NCI-H1694 (cell line): ENCODE measurements at places on chromosomes 2 and 18.

- no peak for DNase-seq
Measured at GRCh38 chr18:22320771-22321170, 96.9 kb downstream of the CTAGE1 start.

DNA sequence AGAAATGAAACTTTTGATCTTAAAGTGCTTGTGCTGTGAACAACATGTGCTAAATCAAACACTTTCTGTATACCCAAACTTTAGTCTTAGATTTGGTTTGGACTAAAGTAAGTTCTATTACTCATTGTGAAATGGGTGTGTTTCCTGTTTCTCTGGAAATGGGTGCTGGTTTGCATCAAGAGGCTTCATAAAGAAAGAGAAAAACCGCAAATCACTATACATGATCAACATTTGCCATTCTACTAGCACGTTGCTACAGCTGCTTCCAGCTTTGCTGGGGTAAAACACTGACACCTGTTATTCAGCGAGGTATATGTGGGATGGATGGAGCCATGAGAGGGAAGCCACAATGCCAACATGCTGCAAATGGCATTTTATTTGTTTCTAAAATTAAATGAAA, 547.0 kb upstream of the ACVR2A start:
- DNase-seq: no peak

DNA sequence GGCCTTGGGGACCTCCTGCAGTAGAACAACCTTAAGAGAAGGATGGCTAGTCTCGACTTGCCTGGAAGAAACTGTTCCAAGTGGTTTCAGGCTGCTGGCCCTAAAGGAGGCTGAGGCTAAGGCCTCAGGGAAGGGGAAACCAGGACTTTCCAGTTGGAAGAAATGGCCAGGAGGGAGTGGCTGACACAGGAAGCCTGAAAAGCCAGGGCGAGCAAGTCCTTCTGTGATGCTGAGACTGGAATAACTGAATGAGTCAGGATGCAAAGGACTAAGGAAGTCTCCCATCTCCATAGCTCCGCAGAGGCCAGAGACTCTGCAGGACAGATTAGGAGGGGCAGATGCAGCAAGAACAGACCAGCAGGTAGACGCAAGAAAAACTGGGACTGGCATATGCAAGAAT, 7.4 kb downstream of the HTRA2 start:
- DNase-seq: no peak

GRCh38 chr2:75787532-75788132, 76.9 kb upstream of the GCFC2 start:
- peak; percentile 19 for DNase-seq

- DNase-seq: no peak
Measured at GRCh38 chr2:235025800-235026536, 74.2 kb downstream of the SH3BP4 start.

DNA sequence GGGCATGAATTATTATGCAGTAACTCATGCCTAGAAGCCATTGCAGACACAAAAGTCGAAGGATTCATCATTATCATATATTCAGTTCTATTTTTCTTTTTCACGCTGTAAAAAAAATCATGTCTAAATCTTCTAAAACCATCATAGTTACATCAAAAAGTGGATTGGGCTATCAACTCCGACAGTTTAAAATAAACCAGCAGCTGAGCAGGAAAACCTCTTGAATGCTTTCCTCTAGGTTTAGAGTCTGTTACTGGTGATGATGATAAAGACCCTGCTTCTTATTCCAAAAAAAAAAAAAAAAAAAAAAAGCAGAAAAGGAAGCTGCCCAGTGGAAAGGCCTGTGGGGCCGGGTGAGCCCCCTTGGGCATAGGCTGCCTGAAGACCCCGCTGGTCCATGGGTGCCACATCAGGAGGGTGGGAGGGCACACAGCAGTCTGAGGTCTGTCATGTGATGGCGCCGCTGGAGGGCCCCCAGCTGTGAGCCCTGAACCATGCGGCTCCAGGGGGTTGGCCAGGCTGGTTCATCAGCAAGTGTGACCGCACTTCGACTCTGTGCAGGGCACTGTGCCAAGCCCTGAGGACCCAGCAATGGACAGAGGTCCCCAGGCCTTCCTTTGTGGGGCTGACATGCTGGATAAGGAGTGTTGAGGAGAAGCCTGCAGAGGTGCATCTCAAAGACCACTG, 199.6 kb downstream of the EIPR1 start:
- DNase-seq: no peak

DNA sequence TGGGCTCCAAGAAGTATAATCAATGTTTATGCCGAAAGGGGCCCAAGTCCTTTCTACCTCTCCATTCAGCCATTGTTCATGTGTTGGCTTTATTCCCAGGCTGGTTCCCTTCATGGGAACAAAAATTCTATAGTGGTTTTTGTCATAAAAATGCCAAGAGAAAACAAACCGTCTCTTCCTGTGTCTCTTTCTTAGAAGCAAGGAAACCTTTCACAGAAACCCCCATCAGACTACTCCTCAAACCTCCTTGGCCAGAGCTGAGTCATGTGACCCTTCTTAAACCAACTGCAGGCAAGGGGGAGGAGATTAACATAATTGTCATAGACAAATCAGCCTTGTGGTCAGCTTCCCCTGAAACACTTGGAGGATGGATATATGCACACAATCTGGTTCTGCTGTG, 75.1 kb upstream of the TANK start:
- no peak for DNase-seq

DNA sequence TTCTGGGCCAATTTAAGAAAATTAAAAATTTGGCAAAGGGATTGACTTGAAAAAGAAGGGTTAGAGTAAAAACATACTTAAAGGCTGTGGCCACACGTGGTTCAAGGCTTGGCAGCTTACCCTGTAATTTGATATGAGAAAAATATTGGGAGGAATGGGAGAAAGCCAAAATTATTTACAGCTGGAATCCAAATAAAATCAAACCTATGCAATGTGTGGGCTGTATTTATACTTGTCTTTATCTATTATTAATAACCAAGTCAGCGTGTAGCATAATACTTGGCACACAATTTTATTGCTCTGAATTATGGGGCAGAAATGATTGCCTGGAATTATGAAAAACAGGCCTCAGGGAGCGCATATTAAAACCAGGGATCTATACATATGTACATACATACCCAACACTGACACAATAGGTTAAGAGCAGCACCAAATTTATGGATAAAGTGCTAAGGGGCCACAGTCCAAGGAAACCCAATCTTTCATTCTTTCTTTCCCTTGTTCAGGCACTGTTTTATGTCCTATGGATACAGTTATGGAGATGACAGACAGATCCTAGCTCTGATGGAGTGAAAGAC, 35.6 kb downstream of the FAM124B start:
- peak; percentile 36 for DNase-seq

- DNase-seq: no peak
Measured at GRCh38 chr18:70182548-70182947, 22.9 kb downstream of the RTTN start.

- no peak for DNase-seq
Measured at GRCh38 chr2:42063431-42064171, 15.8 kb downstream of the PKDCC start.

GRCh38 chr2:133026536-133027177, 356.7 kb upstream of the LYPD1 start:
- DNase-seq: no peak

- DNase-seq: no peak
Measured at GRCh38 chr18:4641771-4642368, 186.8 kb upstream of the DLGAP1 start.

- DNase-seq: no peak
Measured at GRCh38 chr18:13260197-13260934, 41.8 kb downstream of the LDLRAD4 start.

GRCh38 chr2:221455214-221455613, 116.9 kb downstream of the EPHA4 start:
- DNase-seq: no peak

DNA sequence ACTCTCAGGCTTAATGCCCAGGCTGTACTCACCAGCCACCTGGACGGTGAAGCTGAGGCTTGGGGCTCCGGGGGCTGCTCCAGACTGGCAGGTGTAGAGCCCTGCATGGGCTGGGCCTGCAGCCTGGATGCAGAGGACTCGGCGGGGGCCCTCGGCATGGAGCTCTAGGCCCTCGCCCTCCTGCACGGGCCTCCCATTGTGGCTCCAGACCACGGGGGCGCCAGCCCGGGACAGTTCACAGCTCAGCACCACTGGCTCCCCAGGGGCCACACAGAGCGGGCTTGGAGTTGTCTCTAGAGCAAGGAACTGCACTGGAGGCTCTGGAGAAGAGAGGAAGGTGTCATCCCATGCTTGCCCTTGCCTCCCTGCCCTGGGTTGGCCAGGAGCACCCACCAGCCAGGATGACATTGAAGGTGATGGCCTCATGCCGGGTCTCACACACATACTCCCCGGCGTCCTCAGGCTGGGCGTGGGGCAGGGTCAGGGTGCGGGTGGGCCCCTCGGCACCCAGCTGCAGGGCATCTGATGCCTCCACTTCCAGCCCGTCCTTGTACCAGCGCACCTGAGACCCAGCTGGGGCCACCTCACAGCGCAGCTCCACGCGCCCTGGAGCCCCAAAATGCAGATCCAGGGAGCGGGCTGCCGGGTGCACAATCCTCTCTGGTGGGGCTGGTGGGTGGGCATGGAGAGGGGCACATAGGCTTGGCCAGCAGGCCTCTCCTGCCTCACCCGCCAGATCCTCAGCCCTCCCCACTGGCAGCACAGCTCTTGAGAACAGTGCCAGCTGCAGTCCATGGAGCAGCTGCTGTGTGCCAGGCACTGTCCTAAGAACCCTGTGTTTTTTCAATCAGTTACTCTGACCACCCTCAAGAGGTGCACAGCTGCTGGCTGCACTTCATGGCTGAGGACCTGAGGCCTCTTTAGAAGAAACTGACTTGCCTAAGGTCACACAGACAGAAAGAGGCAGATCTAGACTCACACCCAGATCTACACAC, 13.3 kb downstream of the OBSL1 start:
- DNase-seq: no peak

DNA sequence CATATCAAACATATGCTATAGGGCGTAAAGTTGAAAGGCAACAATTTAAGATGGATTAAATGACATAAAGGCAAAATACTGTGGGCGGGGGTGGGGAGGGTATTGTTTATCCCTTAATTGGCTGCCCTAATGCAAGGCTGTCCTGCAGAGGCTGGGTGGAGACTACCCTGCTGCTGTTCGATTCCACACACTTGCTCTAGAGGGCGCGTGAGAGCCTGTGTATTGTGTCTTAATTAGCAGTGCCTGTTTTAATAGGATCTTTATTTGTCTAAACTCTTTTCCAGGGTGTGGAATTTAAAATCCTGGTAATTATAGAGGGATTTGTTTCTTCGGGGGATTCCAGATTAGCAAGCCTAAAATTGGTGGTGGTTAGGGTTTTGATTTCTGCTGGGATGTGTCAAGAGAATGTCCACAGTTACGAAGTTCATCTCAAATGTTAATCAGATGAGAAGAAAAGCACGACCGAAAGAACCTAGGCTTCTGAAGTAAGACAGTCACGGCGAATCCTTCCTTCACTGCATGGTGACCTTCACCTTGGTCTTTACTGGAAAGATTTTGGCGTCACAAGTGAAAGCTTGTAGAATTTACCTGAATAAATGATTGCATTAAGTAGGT, 103.5 kb upstream of the MAP3K20 start:
- DNase-seq: peak; percentile 38

GRCh38 chr2:191572319-191572718, 105.6 kb upstream of the NABP1 start:
- DNase-seq: no peak

DNA sequence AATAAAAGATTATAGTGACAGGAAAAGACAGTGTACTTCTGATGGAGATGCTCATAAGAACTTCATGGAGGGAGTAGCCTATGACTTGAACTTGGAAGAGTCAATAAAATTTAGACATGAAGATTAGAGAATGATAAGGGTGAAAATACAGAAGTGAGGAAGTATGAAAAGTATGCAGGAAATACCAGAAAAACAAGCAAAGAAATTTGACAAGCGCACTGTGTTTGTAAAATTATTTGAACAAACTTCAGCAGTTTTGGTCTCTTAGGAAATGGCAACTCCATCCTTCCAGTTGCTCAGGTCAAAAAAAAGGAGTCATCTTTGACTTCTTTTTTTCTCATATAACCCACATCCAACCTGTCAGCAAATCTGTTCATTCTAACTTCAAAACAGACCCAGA, 864.0 kb upstream of the ZEB2 start:
- DNase-seq: no peak

GRCh38 chr18:2618009-2618408, 37.5 kb upstream of the SMCHD1 start:
- no peak for DNase-seq

DNA sequence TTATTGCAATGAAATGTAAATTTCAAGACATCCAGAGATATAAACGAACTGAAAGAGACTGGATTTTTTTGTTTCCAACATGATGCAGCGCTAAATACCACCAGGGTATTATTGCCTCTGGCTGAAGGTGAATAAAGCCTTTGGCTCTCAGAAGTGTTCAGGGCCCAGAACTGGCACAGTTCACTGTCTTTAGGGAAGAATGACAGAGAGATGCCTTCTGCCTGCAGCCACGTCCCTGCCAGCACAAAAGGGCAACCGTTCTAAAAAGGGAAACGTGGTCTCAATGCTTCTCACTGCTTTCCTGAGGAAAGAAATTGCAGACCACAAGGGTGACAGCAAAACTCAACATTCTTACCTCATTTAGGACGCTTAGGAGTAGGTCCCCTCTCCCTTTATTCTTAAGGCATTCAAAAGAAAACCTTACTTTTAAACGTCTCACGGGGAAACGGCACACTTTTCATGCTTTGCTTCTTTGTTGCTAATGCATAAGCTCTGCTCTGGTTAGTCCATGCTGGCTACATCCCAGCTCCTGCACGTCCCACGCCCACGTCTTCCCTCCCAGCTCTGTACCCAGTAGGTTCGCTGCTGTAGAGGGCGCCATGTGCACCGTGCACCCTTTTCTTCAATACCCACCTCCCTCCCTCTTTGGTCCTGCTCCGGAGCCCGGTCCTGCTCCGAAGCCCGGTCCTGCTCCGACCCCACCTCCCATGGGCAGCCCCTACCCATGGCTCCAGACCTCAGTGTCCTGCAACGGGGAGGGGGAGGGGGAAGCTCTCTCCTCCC, 171.0 kb downstream of the HRH4 start:
- DNase-seq: no peak

DNA sequence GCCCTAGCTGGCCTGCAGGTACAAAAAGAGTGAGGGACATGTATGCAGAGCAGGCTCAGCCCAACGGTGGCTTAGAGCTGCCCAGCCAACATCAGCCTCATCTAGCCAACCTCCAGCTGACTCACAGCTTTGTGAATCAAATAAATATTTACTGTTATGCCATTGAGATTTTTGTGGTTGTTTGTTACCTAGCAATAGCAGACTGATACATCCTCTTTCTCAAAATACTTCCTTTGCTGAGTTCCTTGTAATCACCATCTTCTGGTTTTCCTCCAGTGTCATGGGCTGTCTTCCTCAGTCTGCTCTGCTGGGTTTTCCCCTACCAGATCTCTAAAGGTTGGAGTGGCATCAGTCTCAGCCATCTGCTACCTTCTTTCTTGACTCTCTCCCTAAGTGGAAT, 126.6 kb upstream of the SLC1A4 start:
- DNase-seq: no peak

DNA sequence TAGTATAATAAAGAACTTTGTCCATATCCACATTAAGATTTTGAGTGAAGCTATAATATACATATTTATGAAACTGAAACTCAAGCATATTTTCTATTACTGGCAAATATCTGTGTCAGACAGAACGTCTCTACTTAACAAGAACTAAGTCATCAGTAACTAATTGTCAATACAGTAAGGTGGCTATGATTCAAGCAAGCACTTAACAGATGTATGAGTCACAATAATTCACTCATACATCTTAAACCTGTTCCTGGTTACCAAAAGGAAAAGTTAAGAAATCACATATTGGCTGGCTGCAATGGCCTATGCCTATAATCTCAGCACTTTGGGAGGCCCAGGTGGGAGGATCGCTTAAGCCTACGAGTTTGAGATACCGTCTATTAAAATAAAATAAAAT, 96.0 kb downstream of the SOS1 start:
- no peak for DNase-seq
